ENCODE measurements at places on chromosomes 3 and 15.

- DNase-seq: no peak
Measured at GRCh38 chr3:79517766-79518413, 249.9 kb downstream of the ROBO1 start.

DNA sequence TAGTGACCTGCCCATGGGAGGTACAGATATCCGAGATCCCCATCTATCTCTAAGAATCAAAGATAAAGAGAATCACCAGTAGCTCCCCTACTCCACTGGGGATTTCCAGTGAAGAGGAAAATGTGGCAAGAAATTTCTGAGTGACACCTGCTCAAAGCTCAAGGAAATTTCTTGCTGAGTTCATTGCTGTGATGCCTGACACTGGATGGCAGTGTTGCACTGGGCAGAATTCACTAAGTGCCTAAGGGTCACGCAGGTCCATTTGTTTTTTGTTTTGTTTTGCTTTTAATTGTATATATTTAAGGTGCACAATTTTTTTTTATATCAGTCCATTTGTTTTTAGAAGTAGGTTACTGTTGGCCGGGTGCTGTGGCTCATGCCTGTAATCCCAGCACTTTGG lies 109.5 kb upstream of the KCNAB1 start:
- DNase-seq: no peak

DNA sequence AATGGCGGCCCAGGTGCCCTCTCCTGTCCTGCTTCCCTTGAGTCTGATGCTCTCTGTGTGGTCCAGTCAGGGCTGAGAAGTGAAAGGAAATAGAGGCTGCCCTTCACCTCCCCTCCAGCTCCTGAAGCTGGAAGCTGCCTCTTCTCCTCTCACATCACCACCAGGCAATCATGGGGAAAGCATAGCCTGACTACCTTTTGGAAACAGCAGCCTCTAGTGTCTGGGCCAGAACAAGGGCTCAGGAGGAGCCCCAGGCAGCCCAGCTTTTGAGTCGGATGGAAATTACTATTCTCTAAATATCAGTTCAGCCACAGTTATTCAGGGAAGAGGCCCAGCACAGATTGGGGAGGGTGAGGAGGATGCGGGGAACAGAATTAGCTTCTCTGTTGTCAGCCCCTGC lies 43.3 kb upstream of the CCDC174 start:
- no peak for DNase-seq

- DNase-seq: no peak
Measured at GRCh38 chr3:131729643-131730017, 226.9 kb upstream of the MRPL3 start.

DNA sequence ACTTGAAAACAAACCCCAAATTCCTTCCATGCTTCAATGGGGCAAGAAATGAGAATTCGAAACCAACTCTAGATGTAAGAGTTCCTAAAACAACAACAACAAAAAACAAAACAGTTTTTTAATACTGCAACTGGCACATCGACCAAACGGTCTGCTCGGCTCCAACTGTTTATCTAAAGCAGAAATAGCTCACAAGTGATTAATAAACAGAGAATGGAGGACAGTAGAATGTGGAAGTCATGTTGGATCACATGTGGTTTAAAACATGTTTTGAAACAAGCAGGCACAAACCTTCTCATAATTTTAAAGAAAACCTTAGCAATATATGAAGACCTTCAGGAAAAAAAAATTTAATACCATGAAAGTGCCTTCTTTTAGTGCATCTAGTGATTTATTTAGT lies 55.1 kb downstream of the SETMAR start:
- DNase-seq: no peak

Measured in upper lobe of right lung (tissue), 1 donor.